Non-pigmented ciliary epithelial cell (primary cell): ENCODE measurements at places on chromosomes 11 and 22.

DNA sequence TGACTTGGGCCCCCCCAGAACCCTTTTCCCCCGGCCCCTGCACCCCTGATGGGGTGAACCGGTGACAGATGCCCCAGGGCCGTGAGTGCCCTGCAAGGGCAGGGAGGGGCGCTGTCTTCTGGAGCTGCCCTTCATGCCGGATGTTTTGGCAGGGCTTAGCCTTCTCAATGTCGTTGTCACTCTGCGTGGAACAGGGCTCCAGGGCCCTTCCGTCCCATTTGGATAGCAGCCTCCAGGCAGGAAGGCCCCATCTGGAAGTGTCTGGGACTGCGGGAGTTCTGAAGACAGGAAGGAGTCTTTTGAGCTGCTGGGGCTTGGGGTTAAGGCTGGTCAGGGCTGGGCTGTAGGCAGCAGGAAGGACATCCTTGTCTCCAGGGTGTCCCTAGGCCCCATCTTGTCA, 4.6 kb downstream of the FRMD8 start:
- DNase-seq, result no peak

GRCh38 chr11:86889001-86889341, 66.2 kb downstream of the FZD4 start:
- no peak for DNase-seq

GRCh38 chr22:41361716-41362310, 19.9 kb upstream of the TEF start:
- no peak for DNase-seq

DNA sequence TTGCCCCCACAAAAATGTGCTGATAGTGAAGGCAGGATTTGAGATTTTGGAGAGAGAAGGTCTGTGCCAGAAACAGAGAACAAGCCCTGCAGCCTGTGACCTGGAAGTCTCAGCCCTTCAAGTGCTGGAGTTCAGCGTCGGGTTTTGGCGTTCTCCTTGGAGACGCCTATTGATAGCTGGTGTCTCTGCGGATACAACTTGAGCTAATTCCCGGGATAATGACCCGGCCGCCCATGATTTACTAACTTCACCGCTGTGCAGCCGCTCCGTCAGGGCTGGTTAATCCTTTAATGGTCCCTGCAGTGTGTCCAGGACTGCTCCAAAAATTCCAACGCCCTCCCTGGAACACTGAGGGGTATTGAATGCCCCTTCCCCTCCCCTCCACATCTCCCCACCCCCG, 76.6 kb downstream of the WT1 start:
- no peak for DNase-seq

GRCh38 chr11:26762089-26762488, 40.2 kb upstream of the SLC5A12 start:
- DNase-seq, result no peak

DNA sequence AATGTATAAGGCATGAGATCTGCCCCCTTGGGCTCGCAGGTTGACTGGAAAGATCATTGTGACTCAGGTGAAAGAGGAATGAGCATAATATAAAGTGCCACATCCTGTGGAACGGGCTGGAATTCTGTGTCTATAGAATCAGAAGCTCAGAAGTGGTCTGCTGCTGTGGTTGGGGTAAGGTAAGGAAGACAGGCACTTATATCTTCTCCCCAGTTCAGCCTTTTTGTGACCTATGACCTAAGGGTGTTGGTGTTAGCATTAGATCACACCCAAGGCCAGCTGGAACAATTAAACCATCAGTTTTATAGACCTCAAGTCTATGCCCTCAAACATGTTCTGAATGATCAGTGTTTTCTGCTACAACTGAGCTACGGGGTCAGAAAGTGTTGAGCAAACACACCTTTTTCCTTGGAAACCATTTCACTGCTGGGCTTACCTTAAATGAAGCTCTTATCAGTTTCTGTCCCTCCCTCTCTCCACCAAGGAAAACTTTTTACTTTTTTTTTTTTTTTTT, 15.7 kb upstream of the POU2AF3 start:
- no peak for DNase-seq

- no peak for DNase-seq
Measured at GRCh38 chr11:17230867-17231851, 23.4 kb upstream of the PIK3C2A start.

DNA sequence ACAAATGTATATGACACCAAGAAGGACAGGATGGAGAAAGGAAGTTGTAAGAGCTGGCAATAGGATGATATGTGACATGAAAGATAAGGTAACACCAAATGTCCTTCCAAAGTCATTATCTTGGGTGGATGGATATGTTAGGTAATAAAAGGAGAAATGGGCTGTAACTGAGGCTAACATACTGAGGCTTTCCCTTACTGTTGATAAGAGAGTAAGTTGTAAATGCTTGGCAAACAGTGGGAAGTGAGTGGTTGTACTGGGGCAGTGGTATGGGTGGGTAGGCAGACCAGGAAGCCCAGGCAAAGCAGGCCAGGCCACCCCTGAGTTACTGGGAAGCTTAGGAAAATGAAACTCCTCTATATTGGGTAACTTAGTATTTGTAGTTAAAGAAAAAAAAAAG, 73.7 kb downstream of the ARHGAP42 start:
- DNase-seq, result no peak

DNA sequence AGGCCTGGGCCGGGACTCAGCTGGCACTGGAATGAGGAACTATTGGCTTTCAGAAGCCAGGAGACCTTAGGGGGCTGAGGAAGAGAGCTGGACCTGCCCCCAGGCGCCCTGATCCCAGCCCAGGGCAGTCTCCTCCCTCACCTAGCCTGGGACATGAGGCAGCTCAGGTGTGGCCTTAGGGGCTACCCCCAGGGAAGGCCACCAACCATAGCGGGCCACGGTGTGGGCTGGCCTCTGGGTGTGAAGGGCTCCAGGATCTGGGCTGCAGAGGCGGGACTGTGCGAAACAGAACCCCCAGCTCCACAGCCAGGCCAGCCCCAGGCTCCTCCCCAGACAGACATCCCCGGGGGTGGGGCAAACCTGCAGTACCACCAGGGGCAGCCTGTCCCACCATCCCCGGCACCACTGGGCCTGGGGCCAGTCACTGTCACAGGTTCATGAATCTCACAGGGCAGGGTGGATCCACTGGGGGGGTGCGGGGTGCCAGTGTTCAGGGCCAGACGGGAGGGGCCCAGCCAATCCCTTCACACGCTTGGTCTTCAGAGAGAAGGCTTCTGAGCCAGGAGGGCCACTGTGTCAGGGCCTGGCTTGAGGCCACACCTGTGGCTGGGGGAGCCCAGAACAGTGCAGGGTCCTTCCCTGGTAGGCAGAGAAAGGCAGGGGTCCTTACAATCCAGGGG, 3.5 kb downstream of the PLXNB2 start:
- no peak for DNase-seq

DNA sequence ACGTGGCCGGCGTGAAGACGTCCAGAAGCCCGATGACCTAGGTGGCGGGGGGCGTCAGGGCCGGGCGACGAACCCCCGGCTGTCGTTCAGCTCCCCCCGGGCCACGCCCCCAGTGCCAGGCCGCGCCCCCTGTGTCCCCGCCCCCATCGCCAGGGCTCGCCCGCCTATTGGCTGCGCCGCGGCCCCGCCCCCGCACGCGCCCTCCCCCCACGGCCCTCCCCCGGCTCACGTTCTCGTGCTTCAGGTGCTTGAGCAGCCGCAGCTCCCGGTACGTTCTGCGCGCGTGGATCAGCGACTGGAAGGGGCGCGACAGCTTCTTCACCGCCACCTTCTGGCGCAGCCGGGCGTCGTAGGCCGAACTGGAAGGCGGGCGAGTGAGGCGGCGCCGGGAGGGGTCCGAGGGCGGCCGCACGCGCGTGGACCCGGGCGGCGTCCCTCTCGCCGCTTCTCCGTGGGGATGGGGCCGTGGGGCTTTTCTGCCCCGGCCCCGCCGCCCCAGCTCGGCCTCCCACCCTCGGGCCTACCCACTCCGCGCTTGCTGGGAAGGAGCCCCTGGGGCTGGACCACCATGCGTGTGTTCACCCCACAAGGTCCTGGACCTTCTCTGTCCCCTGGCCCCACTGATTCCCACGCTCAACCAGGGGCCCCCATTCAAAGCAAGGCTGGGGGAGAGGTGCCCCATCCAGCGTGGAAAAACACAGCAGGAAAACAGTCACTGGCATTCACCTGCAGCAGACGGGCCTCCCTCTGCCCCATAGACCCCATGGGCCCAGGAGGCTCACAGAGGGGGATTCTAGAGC, 2.4 kb downstream of the MAPK11 start:
- no peak for DNase-seq

GRCh38 chr11:66411323-66411722, 9.5 kb upstream of the NPAS4 start:
- DNase-seq, result no peak

DNA sequence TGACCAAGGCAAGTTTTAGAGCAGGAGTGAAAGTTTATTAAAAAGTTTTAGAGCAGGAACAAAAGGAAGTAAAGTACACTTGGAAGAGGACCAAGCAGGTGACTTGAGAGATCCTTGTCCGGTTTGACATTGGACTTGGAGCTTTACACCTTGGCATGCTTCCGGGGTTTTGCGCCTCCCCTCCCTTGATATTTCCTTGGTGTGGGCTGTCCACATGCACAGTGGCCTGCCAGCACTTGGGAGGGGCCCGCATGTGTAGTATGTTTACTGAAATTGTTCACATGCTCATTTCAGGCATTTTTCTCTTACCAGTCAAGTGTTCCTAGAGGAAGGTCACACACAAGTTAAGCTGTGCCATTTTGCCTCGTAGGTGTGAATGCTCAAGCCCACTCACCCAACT, 19.0 kb upstream of the THRSP start:
- no peak for DNase-seq

DNA sequence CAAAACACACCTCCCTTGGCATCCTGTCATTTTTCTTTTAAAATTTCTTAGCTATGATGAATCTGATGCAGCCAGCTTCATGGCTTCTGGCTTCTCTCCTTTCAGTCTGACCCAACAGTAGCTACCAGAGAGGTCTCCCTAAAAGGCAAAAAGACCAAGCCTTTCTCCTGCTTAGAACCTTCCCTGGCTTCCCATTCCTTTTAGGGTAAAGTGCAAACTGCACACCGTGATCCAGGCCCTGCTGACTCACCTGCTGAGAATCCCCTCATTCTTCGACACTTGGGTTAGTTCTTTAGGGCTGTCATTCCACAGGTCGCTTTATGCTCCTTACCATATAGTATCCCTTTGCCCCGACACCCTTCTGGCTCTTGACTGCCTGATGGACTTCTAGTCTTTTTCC, 362.4 kb downstream of the MIAT start:
- no peak for DNase-seq

GRCh38 chr11:11125618-11126017, 227.4 kb downstream of the CSNK2A3 start:
- DNase-seq, result no peak

GRCh38 chr22:50626850-50627641, 906 bp downstream of the ARSA start:
- no peak for DNase-seq

GRCh38 chr11:84558085-84558905, 1068.8 kb downstream of the DLG2 start:
- DNase-seq, result no peak

DNA sequence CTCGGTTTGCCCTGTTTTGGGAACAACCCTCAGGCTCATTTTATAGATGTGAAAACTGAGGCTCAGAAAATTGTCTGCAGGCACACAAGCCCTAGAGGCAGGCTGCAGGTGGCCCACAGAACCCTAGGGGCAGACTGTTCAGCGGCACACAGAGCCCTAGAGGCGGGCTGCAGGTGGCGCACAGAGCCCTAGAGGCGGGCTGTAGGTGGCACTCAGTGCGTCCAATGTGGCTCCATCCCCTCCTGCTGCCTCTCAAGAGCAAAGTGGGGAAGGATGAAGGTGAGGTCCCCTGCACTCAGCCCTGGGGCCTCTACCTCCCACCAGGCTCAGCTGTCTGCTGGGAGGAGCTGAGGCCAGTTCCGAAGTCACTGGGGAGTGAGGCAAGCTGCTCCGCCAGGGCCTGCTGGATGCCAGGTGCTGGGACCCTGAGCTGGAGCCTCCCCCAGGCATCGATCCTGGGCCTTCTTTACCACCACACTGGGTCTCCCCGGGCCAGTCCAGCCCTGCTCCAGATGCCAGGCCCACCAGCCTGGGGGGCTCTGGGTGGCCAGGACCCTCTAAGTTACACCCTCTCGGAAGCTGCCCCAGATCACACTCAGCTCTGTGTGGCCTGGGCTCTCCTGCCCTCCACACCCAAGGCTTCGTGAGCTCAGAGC, 2.3 kb downstream of the ACY3 start:
- no peak for DNase-seq

DNA sequence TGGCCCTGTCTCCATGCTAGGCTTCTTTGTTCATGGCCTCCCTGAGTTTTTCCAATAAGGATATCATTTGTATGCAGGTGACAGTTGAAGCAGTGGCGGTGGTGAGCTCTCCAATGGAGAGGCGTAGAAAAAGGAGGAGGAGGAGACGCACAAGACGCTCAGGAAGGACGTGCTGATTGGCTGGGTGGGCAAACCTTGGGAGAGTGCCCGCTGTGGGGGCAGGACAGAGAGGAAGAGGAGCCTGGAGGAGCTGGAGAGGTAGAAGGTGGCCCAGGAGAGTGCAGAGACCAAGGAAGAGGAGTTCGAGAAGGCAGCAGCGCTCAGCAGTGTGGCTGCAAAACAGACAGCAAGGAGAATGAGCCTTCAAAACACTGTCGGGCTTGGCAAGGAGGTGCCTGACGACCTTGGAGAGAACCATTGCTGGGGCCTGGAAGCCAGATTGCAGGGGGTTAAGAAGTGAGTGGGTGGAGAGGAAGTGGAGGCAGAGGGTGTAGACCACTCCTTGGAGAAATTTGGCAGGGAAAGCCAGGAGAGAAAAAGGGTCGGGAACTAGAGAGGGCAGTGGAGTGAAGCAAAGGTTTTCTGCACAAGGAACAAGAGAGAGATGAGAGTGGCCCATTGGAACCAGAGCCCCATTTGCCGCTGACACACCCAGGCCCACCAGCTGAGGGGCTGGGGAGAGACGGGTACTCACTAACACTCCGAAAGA, 7.5 kb downstream of the CLCF1 start:
- no peak for DNase-seq

DNA sequence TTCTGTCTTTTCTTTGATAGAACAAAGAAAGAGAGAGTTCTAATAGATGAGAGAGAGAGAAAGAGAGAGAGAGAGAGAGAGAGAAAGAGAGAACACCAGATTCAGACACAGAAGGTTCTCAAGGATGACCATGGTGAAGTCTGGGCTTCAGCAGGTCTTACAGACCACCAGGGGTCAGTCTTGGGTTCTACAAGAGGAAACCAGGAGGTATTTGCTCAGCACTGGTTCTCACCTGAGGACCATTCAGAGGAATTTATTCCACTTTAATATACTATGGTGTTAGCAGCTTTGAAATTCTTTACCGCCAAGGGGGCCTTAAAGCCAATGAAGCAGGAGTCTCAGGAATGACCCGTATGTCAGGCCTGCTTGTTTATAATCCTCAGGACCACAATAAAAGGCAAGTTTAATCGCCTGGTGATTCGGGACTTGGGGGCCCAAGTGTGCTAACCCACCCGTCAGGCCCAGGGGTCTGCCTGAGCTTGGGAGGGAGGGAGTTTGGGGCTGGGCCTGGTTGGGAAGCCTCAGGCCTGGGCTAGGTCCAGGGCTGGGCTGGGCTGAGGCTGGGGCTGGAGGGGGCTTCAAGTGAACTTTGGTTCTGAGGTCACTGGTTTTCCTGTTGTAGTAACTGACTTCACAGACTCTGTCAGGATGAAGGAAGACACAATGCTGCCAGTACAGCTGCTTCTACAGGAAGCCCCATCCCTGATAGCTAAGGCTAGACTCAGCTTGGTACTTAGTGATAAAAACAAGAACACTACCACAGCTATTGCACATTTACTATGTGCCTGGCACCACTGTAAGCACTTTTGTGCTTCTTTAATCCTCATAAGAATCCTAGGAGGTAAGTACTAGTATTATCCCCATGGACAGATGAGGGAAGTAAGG, 179.2 kb upstream of the ZBED5 start:
- peak; percentile 31 for DNase-seq

- DNase-seq, result no peak
Measured at GRCh38 chr11:118171269-118172062, 5.0 kb downstream of the SCN2B start.
